NCI-H226 (cell line): ENCODE measurements at places on chromosomes 12 and 14.

GRCh38 chr14:106372870-106373652 is 846.7 kb downstream of the TMEM121 start:
- no peak for DNase-seq

GRCh38 chr12:28893856-28894255 is 255.2 kb upstream of the FAR2 start:
- DNase-seq: no peak

DNA sequence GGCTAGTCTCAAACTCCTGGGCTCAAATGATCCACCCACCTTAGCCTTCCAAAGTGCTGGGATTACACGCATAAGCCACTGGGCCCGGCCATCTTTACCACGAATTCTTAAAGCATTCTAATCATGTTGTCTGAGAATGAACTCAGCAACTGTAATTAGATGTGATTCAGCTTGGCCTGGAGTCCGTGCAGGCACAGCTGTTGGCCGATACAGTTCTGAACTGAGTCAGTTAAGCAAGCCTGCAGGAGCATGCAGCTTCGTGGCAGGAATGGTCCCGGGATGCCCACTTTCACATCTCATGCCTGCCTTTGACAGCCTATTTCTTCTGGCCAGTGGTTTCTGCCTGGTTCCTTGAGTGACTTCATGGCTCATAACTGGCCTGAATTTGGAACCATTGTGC is 194.1 kb downstream of the ANO6 start:
- DNase-seq: no peak

- peak; percentile 91 for DNase-seq
Observed at GRCh38 chr14:75295061-75295461, 16.4 kb downstream of the FOS start.

GRCh38 chr12:49332891-49333371 is 4.1 kb downstream of the C1QL4 start:
- DNase-seq: no peak

DNA sequence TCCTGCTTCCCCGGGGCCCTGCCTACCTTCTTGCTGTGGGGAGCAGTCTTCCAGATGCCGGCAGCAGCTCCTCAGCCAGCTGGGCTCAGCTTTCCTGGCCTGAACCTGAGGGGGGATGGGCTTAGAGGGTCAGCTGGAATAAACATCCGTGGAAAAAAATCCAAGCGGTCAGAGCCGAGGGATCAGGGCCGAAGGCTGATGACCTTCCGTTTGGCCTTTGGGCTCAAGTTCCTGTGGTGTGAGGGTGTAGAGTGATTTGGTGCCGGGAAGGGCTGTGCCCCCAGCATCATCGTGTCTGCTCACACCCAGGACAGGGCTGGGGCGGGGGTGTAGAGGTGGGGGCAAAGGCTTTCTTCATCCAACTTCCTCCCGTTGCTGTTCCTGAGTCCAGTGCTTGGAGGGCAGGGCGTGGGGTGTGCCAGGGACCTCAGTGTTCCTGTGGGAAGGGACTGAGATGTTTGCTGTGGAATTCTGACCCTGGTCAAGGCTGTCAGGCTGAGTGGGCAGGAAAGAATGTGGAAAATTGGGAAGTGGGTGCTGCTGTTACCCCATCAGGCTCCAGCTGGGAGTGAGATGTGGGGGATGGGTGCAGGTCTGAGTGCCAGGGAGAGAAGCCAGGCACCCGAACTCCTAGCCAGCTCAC is 2.6 kb downstream of the SMIM41 start:
- peak; percentile 75 for DNase-seq

GRCh38 chr12:42420395-42420794 is 94.4 kb downstream of the PPHLN1 start:
- no peak for DNase-seq

- peak; percentile 29 for DNase-seq
Observed at GRCh38 chr12:87678453-87678852, 350.7 kb downstream of the C12orf50 start.
